Natural killer cell treated with Interleukin-12 subunit alpha and Interleukin-12 subunit beta and Interleukin-15 and Interleukin-18, amount 100 ng/mL, for 72 hours (primary cell): ENCODE measurements at places on chromosomes 7 and 10. TPM values are rescaled to one million over a fixed set of nuclear protein-coding genes. Genes with fewer than 3 reads are reported as not detected.

- DNase-seq, result no peak
These were observed 89.2 kb downstream of the ADCY1 start for GRCh38 chr7:45663167-45663921.

GRCh38 chr10:86596266-86596665 lies 58.1 kb upstream of the OPN4 start:
- DNase-seq, result no peak

GRCh38 chr7:157612664-157613561 lies 276.1 kb downstream of the DNAJB6 start:
- peak; percentile 80 for DNase-seq

GRCh38 chr7:43395351-43395750 lies 187.6 kb upstream of the STK17A start:
- DNase-seq, result no peak

DNA sequence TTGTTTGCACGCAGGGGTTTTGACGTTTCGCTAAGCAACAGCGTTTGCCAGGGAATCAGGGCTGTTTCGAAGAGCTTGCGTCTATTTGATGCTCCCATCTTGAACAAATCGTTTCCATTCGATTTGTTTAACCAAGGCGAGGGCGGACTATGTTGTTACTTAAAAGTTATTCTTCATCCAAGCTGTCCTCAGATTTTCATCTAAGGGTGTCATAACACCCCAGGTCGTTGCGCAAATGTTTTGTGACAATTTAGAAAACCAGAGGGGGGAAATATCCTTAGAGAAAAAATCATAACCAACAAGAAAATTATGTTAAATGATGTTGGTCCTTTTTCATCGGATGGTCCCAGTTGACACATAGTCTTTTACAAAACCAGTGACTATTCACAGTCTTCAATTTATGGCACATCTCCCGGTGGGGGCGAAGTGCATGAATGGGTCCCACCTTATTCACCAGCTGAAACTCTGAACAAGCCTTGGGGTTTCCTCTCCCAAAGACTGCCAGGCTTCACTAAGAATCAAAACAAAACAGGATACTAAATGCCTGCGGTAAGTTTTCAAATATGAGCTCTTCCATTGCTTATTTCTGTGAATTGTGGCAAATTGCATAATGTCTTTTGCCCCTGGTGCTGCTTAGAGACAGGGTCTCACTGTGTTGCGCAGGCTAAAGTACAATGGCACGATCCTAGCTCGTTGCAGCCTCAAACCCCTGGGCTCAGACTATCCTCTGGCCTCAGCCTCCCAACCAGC lies 109.9 kb downstream of the REEP3 start:
- no peak for DNase-seq

DNA sequence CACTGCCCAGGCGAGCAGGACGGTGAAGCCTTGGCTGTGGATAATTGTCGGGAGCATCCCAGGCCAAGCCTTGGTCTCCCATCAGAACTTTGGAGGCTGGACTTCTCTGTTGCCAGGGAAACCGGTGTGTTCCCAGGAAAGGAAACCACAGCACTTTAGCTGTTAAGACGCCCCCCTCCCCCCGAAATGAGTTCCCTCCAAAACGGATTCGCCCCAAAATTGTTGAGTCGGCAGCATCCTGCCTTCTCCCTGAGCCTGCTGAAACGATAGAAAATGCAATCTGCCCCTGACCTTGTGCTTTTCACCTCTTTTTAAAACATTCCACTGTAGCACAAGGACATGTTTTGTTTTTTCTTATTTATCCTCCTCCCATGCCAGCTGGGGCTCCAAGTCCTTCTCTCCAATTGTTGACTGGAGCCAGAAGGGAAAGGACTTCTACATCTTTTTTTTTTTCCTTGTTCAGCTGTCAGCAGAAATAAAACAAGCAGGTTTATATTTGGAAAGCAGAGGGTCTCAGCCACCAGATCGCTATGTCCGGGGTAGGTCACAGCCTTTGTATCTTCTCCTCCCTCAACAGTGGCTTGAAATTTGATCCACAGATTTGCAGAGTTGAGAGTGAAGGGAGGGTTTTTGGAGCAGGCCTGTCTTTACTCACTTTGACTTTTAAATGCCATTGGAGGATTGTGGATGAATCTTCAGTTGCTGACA lies 116.5 kb downstream of the ZMIZ1 start:
- DNase-seq, result no peak

DNA sequence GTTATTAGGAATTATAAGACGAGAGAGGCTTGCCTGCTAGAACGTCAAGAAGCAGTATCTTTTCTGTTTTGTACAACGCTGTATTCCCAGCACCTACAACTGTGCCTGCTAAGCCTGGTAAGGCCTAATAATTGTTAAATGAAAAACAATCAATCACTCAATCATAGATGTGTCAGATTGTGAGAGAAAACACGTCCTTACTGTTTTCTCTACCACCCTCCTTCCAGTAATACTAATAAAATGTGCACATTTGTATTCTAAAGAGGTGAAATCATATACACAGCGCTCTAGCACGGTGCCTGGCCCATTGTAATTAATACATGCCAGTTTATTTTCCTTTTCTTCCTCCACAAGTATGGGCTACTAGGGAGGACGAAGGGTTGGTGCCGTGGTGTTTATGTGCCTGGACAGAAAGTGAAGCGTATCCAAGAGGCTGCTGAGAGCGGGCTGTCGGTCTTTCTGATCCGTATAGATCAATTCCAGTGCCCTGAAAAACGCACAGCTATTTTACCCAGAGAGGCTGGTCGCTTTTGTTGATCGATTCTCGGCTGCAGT lies 1.5 kb upstream of the AUTS2 start:
- DNase-seq, result no peak

- no peak for DNase-seq
These were observed 210.3 kb downstream of the GPAM start for GRCh38 chr10:111973306-111973705.

GRCh38 chr10:91756286-91756685 lies 41.9 kb upstream of the TNKS2 start:
- DNase-seq, result no peak

DNA sequence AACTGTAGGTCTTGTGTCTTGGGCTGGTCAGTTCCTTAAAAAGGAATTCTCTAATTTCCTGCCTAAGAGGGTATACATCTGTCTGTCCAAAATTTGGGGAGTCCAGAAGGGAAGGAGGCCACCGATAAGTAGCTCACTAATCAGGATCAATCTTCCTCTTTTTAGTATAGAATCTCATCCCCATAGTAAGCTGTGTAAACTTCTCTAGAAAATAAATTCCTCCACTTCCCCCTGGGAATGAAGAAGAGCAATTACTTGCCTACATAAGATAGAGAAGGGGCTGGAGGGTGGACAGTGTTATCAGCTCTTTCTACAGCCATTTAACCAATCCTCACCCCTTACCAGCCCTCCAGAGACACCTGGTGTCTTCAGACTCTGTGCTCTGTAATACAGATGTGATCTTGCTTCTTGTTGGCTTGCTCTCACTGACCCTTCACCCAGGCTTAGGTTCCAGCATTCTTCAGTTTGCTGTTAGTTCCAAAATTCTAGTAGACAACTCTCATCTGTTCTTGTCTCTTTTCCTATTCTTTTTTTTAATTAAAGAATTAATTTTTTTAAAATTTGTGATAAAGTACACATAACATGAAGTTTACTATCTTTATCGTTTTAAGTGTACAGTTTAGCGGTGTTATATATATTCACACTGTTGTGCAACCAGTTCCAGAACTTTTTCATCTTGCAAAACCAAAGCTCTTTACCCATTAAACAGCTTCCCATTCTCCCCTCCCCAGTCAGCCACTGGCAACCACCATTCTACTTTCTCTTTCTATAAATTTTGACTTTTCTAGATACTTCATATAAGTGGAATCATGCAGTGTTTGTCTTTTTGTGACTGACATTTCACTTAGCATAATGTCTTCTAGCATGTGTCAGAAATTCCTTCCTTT lies 6.5 kb upstream of the PRKAR2B start:
- no peak for DNase-seq

DNA sequence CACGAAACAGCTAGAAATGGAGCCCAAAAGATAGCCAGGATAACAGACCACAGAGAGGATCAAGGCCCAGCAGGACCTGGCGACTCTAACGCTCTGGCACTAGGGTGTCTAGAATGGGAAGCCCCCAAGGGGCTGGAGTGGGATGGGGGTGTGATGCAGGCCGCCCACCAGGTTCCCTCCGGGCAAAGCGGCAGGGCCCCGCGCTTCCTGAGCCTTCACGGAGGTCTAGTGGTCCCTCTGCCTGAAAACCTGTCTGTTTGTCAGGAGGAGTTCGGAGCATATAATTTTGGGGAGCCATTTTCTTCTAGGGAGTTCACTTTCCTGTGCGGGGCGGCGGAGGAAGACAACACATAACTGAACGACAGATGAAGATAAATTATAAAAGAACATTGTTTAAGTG lies 48.2 kb upstream of the FXYD4 start:
- DNase-seq, result no peak

- DNase-seq, result no peak
These were observed 107.0 kb upstream of the KIF5B start for GRCh38 chr10:32163071-32163761.

- no peak for DNase-seq
These were observed 171.4 kb downstream of the KMT2E start for GRCh38 chr7:105185290-105186010.

DNA sequence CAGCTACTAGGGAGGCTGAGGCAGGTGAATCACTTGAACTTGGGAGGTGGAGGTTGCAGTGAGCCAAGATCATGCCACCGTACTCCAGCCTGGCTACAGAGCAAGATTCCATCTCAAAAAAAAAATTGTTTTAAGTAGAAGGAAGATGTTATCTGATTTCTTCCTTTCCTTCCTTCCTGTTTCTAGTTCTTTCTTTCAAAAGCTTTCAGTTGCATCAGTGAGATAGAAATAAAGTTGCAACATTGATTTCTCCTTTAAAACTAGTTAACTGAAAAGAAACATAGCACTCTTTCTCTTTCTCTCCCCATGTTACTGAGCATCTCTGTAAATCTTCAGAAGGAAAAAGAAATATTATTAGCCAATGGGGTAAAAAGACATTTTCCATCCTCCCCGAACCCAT lies 37.5 kb downstream of the CNNM1 start:
- no peak for DNase-seq

- no peak for DNase-seq
These were observed 50.5 kb downstream of the HECTD2 start for GRCh38 chr10:91460681-91461080.

- DNase-seq, result no peak
These were observed 319.2 kb downstream of the PARD3 start for GRCh38 chr10:34495938-34496337.

DNA sequence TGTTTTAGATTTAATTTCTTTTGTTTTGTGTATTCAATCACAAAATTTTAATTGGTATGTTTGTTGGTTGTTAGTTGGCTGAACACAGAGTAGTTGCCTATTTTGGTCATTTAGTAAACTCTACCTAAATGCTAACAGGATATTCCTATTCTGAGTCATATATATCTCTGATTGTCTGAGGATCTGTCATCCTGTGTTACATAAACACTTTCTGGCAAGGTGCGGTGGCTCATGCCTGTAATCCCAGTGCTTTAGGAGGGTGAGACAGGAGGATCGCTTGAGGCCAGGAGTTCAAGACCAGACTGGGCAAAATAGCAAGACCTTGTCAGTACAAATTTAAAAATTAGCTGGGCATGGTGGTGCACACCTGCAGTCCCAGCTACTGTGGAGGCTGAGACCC lies 178.6 kb downstream of the PLCE1 start:
- DNase-seq, result no peak

DNA sequence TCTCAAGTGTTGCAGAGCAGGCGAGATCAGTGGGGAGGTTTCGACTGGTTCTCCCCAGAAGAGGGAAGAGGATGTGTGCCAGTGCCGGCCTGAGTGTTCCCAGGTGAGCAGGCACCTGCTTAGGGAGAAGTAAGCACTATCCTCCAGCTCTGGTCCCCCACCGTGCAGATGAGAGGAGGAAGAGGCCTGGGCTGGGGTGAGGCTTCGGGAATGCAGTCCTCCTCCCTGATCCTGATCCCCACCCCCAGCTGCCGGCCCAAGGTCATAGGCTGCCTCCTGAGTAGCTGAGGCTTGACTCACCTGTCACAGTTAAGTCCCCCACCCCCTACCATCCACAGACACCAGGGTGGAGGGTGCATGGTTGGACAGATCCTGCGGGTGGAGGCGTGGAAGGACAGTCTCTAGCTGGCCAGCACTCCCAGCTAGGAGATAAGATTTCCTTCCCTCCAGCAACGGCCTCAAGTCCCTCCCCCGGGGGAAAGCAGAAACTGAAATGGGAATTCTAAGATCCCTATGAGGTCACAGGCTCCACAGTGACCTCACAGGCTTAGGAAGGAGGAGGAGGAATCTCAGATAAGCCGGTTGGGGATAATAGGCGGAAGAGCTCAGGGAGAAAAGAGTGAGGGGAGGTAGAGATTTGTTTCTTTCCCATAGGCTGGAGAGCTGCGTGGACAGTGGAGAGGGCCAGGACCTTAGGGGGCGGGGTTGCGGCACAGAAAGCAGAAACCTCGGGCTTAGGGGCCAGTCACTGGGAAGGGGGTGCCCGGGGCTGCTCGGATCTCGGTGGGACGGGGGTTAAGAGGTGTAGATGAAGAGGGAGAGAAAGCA lies 1.0 kb downstream of the LRCH4 start:
- no peak for DNase-seq

DNA sequence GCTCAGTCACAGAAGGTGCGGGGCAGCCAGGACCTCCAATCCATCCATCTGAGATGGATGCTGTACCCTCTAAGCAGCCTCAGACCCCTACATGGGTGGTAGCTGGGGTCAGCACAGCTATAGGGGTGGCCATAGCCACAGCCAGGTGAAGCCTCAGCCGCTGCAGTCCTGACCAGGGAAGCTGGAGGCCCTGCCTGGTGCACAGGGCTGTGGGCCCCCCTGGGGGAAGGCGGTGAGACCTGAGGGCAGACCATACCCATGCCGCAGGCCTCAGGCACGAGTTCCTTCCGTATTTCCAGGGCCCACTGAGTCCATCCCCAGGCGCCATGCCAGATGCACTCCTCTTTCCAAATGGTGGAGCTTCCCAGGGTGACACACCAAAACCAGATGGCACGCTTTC lies 96.6 kb upstream of the KDM7A start:
- peak; percentile 20 for DNase-seq

GRCh38 chr10:121624836-121625486 lies 26.7 kb upstream of the FGFR2 start:
- DNase-seq, result no peak

GRCh38 chr7:20798081-20798693 lies 11.5 kb upstream of the SP8 start:
- peak; percentile 66 for DNase-seq

GRCh38 chr7:8597565-8597964 lies 164.2 kb downstream of the NXPH1 start:
- no peak for DNase-seq

FIGNL1 gene
- total RNA-seq, result 28.7 TPM

TMEM178B gene
- 8.2 TPM for total RNA-seq

ITIH5 gene
- not detected for total RNA-seq

PLAC9 gene
- total RNA-seq, result not detected

EIF5AL1 gene
- total RNA-seq, result 0.11 TPM

IL15RA gene
- 56.7 TPM for total RNA-seq

SLC26A3 gene
- not detected for total RNA-seq

GPC2 gene
- 2.6 TPM for total RNA-seq

IRF5 gene
- 26.5 TPM for total RNA-seq

TRIM50 gene
- not detected for total RNA-seq

TMEM213 gene
- total RNA-seq, result not detected

SAP25 gene
- total RNA-seq, result 10.1 TPM

OR6V1 gene
- not detected for total RNA-seq

LRIT2 gene
- total RNA-seq, result not detected
